ENCODE measurements at places on chromosomes 7 and 10.

DNA sequence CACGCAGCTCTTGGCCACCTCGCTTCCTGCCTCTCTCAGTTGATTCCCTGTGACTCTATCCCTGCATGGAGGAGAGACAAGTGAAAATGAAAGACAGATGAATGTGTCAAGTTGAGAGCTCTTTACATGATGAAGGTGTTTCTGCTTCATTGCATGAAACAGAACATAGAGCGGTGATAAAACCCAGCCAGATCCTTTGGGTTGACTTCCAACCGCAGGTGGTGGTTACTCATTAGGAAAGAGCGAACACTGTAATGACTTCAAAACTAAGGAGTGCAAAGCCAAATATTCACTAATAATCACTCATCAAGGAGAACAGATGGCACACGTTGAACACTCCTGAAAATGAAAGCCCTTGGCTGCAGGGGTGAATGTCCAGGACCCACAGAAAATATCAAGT is 31.8 kb upstream of the WDR11 start:
- no peak for DNase-seq

DNA sequence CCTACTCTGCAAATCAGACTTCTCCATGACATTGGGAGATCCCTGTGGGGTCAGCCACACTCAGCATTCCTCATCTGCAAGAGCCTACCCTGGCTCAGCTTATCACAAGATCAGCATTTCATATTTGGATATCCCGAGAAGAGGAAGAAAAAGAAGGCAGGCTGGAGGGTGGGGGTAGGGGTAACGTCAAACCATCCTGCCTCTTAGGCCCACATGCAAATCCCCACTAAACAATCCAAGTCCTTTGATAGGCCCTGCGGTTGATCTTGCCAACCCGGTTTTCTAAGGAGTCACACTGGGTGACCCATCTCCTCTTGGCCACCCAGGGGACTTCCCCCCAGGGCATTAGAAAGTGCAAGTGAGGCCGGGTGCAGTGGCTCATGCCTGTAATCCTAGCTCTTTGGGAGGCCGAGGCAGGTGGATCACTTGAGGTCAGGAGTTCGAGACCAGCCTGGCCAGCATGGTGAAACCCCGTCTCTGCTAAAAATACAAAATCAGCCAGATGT is 128.0 kb upstream of the CALN1 start:
- DNase-seq, result no peak

- DNase-seq, result peak; percentile 64
Observed at GRCh38 chr10:49050906-49051305, 64.4 kb downstream of the VSTM4 start.

DNA sequence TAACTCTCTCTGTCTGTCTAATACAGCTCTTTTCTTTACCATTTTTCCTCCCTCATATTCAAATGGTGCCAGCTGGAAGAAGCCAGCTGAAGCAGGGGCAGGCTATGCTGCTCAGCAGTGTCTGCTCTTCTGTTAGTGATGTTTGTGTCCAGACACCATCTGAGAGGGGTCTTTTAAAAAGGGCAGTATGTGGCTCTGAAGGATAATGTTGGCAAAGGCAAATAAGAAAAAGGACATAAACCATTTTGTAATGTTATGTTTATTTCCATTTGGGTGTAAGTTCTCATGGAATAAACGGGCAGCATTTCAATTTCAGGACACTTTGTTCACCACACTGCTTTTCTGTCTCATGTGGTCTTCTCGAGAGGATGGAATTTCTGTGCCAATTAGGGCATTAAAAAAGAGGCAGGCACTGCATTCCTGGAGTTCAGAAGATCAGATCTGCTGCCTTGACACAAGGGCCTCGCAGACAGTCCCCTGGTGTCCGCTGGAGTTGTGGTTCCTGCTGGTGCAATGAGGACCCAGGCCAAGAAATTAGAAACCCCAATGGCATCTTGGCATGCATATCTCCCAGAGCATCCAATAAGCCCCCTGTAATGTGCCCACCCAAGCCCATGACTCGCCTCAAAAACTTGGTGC is 109.0 kb upstream of the ELMO1 start:
- peak; percentile 64 for DNase-seq

- no peak for DNase-seq
Observed at GRCh38 chr7:29162577-29162976, 16.2 kb upstream of the CPVL start.

DNA sequence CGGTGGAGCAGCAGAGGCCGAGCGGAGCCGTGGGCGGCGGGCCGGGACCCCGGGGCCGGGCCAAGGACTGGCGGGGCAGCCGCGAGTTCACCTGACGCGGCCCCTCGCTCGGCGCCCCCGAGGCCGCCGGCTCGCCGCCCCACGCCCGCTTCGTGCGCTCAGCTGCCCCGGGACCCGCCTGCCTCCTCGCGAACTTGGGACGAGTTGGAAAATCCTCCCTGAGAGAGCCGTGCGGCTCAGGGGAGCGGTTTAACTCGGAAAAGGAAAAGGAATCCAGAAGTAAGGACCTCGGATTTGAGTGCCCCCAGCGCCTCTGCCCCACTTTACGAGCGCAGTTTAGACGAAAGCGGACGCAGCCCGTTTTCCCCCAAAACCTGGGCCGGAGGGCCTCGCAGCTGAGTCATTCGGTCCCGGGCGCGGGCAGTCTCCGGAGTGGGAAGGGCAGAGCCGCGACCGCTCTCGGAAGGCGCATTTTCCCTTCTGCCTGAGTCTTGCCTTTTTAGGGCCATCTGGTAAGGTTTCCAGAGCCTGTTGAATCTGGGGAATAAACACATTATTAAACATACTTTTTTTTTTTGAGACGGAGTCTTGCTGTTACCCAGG is 744 bp downstream of the CREM start:
- DNase-seq, result peak; percentile 92

DNA sequence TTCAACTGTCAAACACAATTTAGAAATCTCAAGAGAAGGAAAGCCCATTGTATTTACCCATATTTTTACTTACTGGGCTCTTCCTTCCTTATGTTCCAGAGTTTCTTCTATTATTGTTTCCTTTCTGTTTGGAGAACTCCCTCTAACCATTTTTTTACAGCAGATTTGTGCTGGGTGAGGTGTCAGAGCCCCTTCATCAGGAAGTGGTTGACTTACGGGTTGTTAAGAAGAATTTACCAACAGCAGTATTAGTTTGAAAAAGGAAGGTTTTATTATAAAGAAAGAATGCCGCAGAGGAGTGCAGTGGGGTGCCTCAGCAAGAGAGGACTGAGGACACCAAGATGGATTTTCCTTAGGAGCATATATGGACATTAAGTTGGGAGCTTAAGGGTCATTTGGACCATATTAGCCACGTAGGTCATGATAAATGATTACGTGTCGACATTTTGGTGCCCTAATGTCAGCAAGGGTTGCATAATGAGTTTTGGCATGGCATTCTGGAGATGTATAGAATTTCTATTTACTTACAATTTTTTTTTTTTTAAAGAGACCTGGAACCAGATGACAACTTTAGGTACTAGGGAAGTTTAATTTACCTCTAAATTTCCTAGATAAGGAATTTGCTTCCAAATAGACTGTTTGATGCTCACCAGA is 6.3 kb upstream of the TBATA start:
- DNase-seq, result no peak

DNA sequence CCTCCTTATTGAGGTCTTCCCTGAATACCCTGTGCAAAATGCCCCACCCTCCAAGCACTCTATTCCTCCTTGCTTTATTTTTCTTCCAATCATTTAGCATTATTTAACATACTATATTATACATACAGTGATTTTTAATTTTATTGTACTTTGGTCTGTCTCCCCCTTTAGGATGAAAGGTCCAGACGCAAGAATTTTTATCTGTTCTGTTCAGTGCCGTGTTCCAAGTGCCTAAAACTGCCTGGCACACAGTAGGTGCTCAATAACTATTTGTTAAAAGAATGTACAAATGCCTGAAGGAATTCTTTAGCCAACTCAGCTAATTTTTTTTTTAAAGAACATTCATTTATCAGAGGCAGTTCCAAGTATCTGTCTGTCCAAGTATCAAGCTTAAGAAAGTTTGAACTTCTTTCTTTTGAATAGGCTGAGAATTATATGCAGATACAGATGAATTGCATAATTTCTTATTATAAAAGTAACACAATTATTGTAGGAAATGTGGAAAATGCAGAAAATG is 34.1 kb upstream of the SLC25A13 start:
- no peak for DNase-seq

- DNase-seq, result no peak
Observed at GRCh38 chr7:12620371-12620770, 49.9 kb downstream of the SCIN start.

GRCh38 chr7:105127179-105127578 is 113.2 kb downstream of the KMT2E start:
- peak; percentile 75 for DNase-seq

DNA sequence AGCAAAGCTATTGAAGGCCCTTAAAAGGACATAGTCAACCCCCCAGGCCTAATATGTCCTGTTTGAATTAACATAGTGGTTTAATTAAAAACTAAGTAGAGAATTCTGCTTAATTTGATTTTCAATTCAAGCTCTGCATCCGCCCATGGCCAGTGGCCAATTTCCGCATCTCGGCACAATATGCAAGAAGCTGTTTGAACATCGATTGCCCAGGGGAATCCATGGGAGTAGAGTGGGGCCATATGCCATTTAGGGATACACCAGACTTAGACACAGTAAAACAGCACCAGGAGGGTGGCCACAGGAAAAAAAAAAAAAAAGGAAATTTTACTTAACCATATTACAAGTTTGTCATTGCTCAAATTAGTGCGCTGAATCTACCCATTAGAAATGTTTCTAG is 100.4 kb downstream of the LMBR1 start:
- no peak for DNase-seq

GRCh38 chr7:70679661-70680060 is 452.3 kb upstream of the GALNT17 start:
- no peak for DNase-seq

DNA sequence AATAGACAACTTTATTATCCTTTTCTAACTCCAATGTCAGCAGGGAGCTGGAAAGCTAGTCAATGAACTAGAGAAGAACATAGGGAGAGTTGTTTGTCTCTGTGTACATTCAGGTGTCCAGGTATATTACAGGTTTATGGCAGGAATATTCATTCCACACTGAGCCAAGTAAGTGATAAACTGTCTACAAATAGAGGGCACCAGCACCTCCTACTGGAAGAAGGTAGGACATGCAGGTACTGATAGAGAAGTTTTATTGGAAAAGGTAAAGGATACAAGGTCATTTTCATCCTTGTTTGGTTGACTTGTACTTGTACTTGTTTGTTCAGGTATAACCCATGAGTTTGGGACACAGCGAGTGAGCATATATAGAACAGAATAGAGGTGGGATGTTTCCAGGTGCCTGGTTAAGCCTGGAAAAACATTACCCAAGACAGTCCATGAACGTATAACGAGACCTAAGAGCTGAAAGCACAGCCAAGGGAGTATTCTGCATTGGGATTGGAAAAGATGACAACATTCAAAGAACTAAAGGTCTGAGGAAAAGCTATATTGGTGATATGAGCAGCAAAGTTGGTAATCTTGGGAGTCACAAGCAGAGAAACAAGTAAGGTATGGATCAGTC is 61.4 kb upstream of the PPP1R3C start:
- DNase-seq, result peak; percentile 50

DNA sequence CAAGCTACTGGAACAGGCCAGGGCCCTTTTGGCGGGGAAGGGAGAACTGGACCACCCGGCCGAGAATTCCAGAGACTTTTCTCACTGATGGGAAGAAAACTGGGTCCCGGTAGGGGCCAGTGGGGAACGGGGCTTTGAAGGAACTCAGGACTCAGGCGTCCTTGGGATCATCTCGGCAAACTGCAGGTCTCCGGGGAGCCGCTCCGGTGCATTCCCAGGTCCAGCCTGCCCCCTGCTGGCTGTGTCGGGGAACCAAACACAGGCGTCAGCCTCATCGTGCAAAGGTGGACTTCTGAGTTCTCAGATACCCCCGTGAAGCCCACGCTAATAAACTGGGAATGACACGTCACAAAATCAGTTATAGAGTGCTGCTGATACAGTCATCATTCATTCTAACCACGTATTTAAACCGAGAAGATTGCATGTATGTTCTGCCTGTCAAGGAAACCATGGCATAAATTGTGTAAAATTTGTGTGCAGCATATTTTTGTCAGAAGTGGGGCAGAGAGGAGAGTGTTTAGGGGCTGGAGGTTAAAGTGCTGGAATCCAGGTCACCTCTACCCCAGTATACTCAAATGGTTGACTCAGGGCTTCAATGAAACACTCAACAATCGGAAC is 76.1 kb upstream of the CPXM2 start:
- DNase-seq, result peak; percentile 94

- DNase-seq, result no peak
Observed at GRCh38 chr7:41771717-41772116, 68.8 kb upstream of the INHBA start.

DNA sequence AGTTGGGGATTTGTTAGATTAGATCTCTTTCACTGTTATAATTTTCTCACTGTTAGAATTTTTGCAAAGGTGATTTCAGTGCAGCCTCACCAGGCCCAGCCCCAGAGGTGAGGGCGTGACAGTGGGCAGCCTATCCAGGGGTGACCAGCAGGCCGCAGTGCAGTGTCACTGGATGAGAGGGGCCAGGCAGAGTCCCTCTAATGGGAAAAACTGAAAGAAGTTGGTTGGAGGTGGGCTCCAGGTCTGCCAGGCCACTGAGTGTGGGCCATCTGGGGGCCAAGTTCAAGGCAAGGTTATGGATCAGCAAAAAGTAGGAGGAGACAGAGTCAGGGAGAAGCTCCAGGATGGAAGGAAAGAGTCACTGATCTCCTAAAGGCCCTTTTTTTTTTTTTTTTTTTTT is 90.5 kb upstream of the SDK1 start:
- DNase-seq, result peak; percentile 45

- peak; percentile 83 for DNase-seq
Observed at GRCh38 chr10:5470062-5470751, 29.2 kb downstream of the CALML5 start.

- no peak for DNase-seq
Observed at GRCh38 chr10:14196113-14196512, 134.6 kb downstream of the FRMD4A start.

Data from esophagus muscularis mucosa (tissue), 4 donors.